ENCODE measurements at places on chromosomes 1 and 21. TPM values are rescaled to one million over a fixed set of nuclear protein-coding genes. Genes with fewer than 3 reads are reported as not detected.

DNA sequence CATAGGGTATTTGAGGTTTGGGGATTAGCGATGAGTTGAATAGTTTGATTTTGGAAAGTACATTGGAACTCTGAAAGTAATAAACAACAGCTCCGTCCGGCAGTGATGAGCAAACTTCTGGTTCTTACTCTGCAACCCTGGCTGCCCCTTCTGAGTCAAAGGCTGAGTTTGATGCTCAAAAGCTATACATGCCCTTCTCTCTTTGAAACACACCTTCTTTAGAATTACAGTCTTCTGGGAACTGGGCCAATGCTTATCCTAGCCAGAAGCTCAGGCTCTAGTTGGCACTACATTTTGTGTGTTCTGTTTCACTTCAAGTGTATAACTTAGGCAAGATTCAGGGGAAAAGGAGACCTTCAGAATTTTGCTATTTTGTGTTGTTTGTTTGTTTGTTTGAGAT, 9.3 kb downstream of the AHCYL1 start:
- DNase-seq: no peak
- no peak overlapping the region for H3K4me3 ChIP-seq
- H3K27me3 ChIP-seq: no peaks in the 10 kb centered on the region
- no peak overlapping the region for H3K27ac ChIP-seq

- no peaks in the 10 kb centered on the region for H3K27me3 ChIP-seq
- H3K4me1 ChIP-seq: no peaks in the 10 kb centered on the region
- DNase-seq: no peak
These were observed 79.9 kb upstream of the RBM34 start for GRCh38 chr1:235240960-235241359.

DNA sequence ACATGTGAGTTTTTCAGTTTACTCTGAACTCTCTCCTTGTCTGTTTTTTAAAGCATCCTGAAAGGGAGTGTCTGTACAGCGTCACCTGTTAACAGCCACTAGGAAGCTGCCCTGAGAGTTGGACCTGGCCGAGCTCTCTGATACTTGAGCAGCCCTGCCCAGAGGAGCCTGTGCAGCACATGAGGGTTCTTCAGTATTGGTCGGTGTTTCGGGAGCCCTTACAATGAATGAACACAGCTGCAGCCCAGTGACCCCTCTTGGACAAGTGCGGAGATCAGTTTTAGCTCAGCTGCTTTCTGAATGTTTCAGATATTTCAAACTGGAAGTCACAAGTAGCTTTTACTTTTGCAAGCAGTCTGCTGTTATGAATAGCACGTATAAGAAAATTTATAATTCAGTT, 39.2 kb downstream of the ADARB1 start:
- no peak overlapping the region for H3K27ac ChIP-seq
- no peaks in the 10 kb centered on the region for H3K27me3 ChIP-seq
- H3K36me3 ChIP-seq: no peaks in the 10 kb centered on the region
- no peak for DNase-seq
- no peaks in the 10 kb centered on the region for H3K4me1 ChIP-seq

GRCh38 chr1:31297277-31298247, 730 bp downstream of the ZCCHC17 start:
- peaks cover 30% of the 10 kb centered on the region for H3K36me3 ChIP-seq
- DNase-seq: peak; percentile 61
- H3K27me3 ChIP-seq: no peaks in the 10 kb centered on the region

GRCh38 chr21:17688912-17689874, 76.5 kb upstream of the BTG3 start:
- peaks cover 5% of the 10 kb centered on the region for H3K4me1 ChIP-seq
- H3K27ac ChIP-seq: no peak overlapping the region
- DNase-seq: peak; percentile 68

GRCh38 chr1:8560611-8561544, 243.0 kb downstream of the SLC45A1 start:
- H3K36me3 ChIP-seq: peaks cover 19% of the 10 kb centered on the region
- H3K4me1 ChIP-seq: peaks cover 18% of the 10 kb centered on the region
- DNase-seq: no peak
- H3K4me3 ChIP-seq: no peak overlapping the region

- H3K27ac ChIP-seq: no peak overlapping the region
- no peaks in the 10 kb centered on the region for H3K4me1 ChIP-seq
- no peak overlapping the region for H3K4me3 ChIP-seq
These were observed 28.3 kb upstream of the VPS13D start for GRCh38 chr1:12201352-12202189.

- no peaks in the 10 kb centered on the region for H3K27me3 ChIP-seq
- H3K4me3 ChIP-seq: no peak overlapping the region
- no peak for DNase-seq
- no peaks in the 10 kb centered on the region for H3K4me1 ChIP-seq
- H3K36me3 ChIP-seq: no peaks in the 10 kb centered on the region
These were observed 26.8 kb downstream of the HSF2BP start for GRCh38 chr21:43632373-43632905.

DNA sequence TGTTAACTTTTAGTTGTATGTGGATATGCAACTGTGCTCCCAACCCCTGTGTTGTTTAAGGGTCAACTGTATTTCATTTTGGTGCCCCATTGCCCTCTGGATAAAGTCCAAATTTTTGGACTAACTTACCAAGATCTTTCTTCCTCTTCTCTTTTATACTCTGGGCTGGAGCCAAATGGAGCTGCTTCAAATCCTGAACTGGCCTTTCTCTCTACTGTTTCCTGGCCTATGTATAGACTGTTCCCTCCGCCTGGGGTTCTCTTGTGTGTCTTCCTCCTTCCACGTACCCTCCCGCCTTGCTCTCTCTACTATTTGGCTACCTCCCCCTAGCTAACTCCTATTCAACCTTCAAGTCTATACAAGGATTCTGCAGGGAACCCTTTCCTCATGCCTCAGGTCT, 8.4 kb upstream of the CDC14A start:
- H3K27me3 ChIP-seq: no peaks in the 10 kb centered on the region
- H3K4me1 ChIP-seq: peaks cover 1% of the 10 kb centered on the region
- no peak for DNase-seq
- no peak overlapping the region for H3K27ac ChIP-seq
- H3K36me3 ChIP-seq: no peaks in the 10 kb centered on the region
- no peak overlapping the region for H3K4me3 ChIP-seq

DNA sequence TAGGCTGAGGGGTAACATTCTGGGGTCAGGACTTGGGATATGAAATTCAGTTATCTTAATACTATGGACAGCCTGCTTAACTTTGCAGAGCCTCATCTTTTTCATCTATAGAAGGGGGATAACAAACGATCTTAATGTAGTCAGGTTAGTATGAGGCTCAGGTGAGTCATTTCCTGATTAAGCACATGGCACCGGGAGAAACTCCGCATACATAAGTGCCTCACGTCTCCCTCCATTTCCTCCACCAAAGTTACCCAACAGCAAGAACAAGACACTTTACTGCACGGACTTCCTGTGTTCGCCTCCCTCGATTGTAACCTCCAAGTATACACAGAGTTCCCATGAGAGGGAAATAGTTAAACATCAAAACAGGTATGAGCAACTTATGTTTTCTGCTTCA, 112.7 kb upstream of the COA6 start:
- H3K27ac ChIP-seq: no peak overlapping the region
- H3K27me3 ChIP-seq: no peaks in the 10 kb centered on the region
- H3K4me3 ChIP-seq: no peak overlapping the region
- peaks cover 8% of the 10 kb centered on the region for H3K36me3 ChIP-seq
- no peak for DNase-seq

DNA sequence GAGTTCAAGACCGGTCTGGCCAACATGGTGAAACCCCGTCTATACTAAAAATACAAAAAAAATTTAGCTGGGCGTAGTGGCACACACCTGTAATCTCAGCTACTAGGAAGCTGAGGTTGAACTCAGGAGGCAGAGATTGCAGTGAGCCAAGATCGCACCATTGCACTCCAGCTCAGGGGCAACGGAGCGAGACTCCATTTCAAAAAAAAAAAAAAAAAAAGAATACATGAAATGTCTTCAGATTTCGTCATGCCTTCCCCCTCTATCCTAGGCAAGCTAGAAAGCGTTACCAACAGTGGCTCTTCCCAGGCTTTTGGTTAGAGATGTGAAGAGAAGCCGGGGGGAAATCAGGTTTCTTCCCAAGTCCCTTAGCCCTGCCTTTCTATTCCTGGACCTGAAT, 3.6 kb downstream of the TFF1 start:
- no peaks in the 10 kb centered on the region for H3K36me3 ChIP-seq
- no peak for DNase-seq
- H3K27ac ChIP-seq: no peak overlapping the region
- H3K27me3 ChIP-seq: no peaks in the 10 kb centered on the region

DNA sequence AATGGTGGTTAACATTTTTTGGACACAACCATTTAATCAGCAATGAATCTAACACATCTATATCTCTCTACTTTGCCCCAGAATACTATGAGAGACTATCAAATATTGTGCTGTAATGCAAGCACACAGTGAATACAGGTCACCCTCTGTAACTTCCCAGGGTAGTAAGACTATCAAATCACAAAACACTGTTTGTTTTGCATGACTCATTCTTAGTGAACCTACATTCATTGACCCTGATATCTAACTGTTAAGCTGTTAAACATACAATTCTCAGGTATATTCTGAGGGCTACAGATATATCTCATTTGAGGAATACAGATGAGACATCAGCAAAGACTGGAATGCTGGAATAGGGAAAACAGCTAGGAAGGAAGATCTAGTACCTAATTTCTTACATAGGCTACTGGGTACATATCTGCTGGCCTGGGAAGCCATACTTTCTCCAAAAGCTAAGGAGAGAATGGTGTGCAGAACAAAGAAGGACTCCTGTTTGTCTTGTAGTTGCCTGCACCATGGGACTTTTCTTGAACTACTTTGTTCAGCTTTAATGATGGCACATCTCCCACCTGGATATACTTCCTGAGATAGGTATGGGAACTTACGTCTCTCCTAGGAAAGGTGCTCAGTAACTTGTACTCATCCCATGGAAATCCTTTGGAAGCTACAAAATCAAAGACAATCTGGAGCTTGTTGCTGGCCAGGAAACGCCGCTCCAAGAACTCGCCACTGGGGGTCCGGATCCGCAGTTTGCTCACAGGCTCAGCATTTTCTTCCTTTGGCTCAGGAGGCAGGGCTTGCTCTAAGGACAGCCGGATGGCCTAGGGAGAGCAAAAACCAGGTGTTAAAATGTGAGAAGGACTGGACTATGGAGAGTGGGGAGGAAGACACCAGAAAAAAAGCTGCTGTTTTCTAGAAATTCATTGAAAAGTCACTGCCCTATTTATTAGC, 51.9 kb upstream of the DMRTA2 start:
- H3K36me3 ChIP-seq: peaks cover 5% of the 10 kb centered on the region
- no peaks in the 10 kb centered on the region for H3K4me1 ChIP-seq
- H3K27ac ChIP-seq: no peak overlapping the region
- DNase-seq: peak; percentile 91

DNA sequence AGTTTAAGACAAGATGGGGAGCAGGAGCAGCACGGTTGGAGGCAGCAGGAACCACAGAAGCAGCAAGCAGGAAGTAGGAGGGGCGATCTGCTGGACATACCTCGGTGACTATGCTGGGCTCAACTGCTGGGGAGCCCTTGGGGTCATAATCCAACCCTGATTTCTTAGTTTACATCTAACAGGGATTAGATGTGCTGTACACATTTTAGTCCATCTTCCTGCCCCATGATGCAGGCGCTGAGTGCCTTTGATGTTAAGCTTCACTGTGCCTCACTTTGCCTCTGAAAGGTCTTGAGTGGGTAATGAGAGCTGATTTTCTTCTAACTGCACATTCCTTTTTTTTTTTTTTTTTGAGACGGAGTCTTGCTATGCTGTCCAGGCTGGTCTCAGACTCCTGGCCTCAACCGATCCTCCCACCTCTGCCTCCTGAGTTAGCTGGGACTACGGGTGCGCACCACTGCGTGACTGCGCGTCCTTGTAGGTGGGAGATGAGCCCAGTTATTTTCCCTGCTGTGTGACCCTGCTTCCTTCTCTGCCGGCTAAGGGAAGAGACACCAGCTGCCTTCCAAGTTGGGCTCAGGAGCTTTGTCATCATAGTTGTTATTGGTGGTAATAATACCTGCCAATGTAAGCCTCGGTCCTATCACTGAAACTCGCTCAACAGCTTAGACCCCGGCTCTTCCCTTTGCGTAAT, 1.1 kb upstream of the RCAN3 start:
- peak overlapping the region; percentile 84 for H3K4me3 ChIP-seq
- H3K27me3 ChIP-seq: no peaks in the 10 kb centered on the region
- H3K36me3 ChIP-seq: no peaks in the 10 kb centered on the region
- no peak overlapping the region for H3K27ac ChIP-seq

DNA sequence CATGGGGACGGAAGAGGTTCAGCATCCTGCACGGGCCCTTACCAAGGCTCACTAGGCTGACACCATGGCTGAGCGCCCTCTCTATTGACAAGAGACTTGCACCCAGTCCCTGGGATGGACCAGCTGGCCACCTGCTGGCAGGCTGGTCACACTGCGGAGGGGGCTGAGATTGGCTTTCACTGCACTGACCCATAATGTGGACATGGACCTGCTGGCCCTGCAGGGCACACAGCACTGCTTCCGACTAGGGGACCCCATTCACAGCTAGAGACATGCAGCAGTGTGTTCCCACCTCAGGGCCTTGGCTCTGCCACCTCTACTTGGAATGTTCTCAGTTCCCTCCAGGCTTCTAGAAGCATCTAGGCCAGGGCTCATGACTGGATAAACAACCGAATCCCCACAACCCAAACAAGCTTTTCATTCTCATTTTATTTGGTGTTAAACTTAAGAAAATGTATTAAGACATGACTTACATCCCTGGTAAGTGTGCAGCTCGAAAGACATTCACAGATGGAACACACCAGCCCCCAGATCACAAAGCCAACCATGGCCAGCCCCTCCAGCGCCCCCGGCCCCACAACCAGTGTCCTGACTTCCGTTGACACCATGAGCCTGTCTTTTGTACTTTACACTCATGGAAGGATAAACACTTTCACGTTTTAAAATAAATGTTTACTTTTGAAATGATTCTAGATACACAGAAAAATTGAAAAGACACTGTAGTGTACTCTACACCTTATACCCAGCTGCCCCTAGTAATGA, 9.3 kb upstream of the SRARP start:
- H3K36me3 ChIP-seq: no peaks in the 10 kb centered on the region
- H3K27ac ChIP-seq: no peak overlapping the region
- DNase-seq: peak; percentile 84
- no peaks in the 10 kb centered on the region for H3K27me3 ChIP-seq

GRCh38 chr1:200912737-200913407, 18.2 kb downstream of the INAVA start:
- no peak overlapping the region for H3K4me3 ChIP-seq
- peaks cover 49% of the 10 kb centered on the region for H3K36me3 ChIP-seq
- no peaks in the 10 kb centered on the region for H3K4me1 ChIP-seq

GRCh38 chr1:23799570-23800399, 769 bp downstream of the GALE start:
- H3K4me3 ChIP-seq: peak overlapping the region; percentile 81
- DNase-seq: peak; percentile 88
- H3K4me1 ChIP-seq: peaks cover 7% of the 10 kb centered on the region
- H3K36me3 ChIP-seq: peaks cover 18% of the 10 kb centered on the region
- no peaks in the 10 kb centered on the region for H3K27me3 ChIP-seq

- H3K4me3 ChIP-seq: no peak overlapping the region
- H3K27me3 ChIP-seq: no peaks in the 10 kb centered on the region
- DNase-seq: no peak
- peaks cover 12% of the 10 kb centered on the region for H3K4me1 ChIP-seq
- no peak overlapping the region for H3K27ac ChIP-seq
These were observed 147.0 kb upstream of the DNAH14 start for GRCh38 chr1:224782281-224783000.

GRCh38 chr1:151893176-151893924, 16.0 kb downstream of the THEM4 start:
- H3K4me3 ChIP-seq: no peak overlapping the region
- peaks cover 7% of the 10 kb centered on the region for H3K36me3 ChIP-seq
- peaks cover 16% of the 10 kb centered on the region for H3K4me1 ChIP-seq
- H3K27me3 ChIP-seq: no peaks in the 10 kb centered on the region
- DNase-seq: no peak

LCE1A gene
- not detected for total RNA-seq

LMOD1 gene
- 0.31 TPM for total RNA-seq

TNFRSF9 gene
- not detected for total RNA-seq

REN gene
- not detected for total RNA-seq

RGS4 gene
- total RNA-seq: 0.56 TPM

NCF2 gene
- 0.55 TPM for total RNA-seq

KRTAP19-2 gene
- not detected for total RNA-seq

LMX1A gene
- 0.13 TPM for total RNA-seq

Data from endodermal cell (in vitro differentiated cells).